ENCODE measurements at places on chromosomes 1 and 21.

GRCh38 chr1:17563494-17564281 lies 24.2 kb downstream of the ARHGEF10L start:
- no peak for DNase-seq

- DNase-seq: no peak
Observed at GRCh38 chr21:31943561-31943960, 70.7 kb downstream of the HUNK start.

- DNase-seq: no peak
Observed at GRCh38 chr21:15874615-15875014, 144.8 kb downstream of the USP25 start.

- no peak for DNase-seq
Observed at GRCh38 chr1:28322194-28322593, 6.6 kb upstream of the MED18 start.

- DNase-seq: no peak
Observed at GRCh38 chr1:216193839-216194443, 229.3 kb downstream of the USH2A start.

DNA sequence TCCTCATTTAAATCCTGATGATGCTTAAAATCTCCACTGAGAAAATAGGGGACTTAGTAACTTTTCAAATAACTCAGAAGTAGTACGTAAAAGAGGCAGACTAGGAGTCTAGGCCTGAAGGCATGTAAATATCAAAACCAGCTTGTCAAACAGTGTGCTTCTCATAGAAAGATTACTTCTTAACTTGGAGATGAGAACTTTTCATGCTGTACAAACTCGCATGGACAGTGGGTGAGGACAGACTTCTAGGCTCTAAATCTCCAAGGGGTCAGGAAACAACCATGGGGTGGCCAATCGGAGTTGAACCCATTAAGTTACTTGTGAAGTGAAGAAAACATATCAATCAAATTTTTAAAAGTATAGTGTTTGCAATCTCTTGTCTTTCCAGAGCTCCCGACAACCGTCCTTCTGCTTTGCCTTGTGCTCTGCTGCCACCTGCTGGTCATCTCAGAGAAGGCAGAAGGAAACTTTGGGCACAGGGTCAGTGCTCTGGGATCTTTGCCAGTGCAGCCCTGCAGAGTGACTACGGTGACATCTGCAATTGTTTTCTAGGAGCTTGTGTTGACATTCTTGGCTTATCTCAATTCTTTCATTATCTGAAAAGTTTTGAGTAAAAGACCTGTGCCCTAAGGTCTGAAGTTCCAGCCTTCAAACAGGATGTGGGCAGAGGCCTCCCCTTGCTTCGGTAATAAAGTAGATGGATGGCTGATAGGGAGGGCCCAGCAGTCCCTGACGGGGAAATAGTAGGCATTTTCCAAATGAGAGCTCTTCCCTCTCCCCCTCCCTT lies 105.1 kb upstream of the PDE4B start:
- peak; percentile 87 for DNase-seq

DNA sequence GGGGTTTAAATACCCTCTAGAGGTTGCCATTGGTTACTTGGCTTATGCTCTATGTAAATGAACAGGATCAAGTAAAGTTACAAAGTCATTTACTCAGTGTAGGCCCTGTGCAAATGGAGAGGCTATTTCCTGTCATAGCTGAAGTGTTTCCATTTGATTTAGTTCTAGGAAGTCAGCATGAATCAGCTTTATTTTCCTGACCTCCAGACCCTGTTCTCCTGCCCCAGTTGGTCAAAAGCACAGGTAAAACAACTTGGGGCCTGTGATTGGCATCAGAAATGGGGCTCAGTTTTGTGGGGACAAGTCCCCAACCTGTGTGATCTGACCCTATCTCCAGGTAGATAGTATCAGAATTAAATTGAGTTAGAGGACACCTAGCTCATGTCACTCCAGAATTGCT lies 239.9 kb downstream of the HHAT start:
- DNase-seq: no peak

DNA sequence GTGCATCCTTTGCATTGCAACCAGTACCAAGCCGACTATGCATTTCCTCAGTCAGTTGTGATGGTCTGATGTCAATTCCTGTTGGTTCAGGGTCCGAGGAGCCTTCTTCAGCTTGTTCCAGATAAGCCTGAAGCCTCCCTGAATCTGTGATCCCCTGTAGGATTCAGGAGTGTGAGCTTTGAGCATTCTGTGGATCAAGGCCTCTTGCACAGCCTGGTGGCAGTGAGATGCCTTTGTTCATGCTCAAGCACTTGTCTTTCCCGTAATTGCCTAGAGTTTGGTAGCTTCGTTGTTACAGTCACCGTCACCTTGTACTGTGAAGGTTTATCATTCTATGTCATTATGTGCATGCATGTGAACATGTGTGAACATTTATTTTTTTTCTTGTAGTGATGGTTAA lies 103.5 kb downstream of the PBX1 start:
- no peak for DNase-seq

GRCh38 chr21:44738621-44739020 lies 27.2 kb upstream of the TSPEAR start:
- no peak for DNase-seq

GRCh38 chr21:31184876-31185275 lies 146.6 kb upstream of the KRTAP19-8 start:
- DNase-seq: no peak

DNA sequence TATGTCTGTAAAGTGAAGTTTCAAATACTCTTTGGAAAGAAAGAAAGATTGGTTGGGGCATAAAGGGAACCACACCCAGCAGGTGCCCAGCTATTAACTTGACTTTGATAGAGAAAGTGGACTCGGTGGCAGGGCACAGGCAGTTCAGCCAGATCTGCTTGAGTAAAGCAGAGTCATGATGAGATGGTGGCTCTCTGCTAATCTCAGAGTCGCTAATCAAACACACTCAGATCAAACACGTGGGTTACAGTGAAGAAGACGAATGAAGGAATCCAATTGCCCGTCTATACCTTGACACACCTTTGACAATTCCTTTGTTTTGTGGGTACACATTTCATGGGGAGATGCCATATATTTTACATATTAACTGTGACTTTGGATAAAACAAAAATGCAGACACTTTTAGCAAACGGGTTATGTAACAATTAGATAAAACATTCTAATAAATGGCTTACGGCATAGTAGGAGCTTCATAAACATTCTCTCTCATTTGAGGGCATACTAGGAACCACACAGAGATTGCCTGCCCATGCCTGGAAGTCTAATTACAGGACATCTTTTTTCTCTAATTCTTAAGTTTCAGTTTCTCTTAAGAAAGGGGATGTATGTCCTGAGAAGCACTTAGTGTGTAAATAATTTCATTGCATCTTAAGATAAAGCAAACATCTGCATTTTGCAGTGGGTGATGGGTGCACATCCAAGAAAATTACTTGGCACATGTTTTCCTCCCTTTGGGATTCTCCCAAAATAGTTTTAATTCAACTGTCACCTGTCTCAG lies 7.2 kb downstream of the CBR1 start:
- DNase-seq: peak; percentile 41

- no peak for DNase-seq
Observed at GRCh38 chr1:207985996-207986395, 75.1 kb upstream of the CD34 start.

DNA sequence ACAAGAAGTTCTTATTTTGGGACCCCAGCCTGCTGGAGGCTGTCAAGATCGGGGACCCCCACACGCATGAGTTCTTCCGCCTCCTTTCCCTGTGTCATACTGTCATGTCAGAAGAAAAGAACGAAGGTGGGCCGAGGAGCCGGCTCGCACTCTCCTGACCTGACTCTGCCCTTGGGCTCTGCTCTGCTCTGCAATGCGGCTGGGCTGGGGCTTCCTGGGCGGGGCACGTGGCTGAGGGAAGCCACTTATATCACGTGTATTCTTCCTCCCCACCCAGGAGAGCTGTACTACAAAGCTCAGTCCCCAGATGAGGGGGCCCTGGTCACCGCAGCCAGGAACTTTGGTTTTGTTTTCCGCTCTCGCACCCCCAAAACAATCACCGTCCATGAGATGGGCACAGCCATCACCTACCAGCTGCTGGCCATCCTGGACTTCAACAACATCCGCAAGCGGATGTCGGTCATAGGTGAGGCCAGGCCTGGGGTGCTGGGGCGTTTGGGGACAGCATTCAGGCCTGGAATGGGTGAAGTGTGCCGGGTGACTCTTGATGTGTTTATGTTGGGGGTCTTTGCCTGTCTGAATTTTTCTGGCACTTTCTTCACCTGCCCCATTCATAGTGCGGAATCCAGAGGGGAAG lies 17.6 kb downstream of the ATP8B2 start:
- no peak for DNase-seq

- no peak for DNase-seq
Observed at GRCh38 chr1:214472364-214472763, 79.0 kb downstream of the PTPN14 start.

DNA sequence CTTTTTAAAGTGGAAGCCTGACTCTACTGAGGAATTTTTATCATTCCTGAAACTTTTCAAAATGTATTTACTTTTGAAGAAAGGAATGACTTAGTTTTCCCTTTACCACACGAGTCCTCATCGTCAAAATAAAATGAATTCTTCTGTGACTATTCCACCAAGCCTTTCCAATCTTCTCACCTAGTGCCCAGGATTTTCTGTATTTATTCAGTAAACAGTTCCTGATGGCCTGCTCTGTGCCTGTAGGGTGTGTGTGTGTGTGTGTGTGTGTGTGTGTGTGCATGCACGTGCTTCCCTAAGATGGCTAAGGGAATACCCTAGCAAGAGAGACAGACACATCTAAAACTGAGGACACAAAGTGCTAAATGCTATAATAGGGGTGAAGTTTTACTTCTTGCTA lies 395.0 kb upstream of the USP24 start:
- DNase-seq: no peak

DNA sequence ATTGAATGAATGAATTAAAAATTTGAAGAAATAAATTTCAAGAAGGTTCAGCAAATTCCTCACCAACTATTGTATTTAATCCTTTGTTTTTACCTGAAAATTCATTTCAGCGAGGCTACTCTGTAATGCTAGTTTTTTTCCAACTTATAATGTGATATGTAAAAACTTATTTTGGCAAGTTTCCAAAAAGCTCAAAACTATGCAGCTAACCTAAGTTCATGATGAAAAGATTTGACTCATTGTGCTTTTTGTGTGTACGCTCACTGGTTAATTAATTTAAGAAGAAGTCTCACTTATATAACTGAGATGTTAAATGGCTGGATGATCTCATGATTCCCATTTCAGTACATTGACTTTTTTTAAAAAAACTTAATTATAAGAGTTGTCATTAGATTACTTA lies 196.0 kb upstream of the SAMSN1 start:
- no peak for DNase-seq

DNA sequence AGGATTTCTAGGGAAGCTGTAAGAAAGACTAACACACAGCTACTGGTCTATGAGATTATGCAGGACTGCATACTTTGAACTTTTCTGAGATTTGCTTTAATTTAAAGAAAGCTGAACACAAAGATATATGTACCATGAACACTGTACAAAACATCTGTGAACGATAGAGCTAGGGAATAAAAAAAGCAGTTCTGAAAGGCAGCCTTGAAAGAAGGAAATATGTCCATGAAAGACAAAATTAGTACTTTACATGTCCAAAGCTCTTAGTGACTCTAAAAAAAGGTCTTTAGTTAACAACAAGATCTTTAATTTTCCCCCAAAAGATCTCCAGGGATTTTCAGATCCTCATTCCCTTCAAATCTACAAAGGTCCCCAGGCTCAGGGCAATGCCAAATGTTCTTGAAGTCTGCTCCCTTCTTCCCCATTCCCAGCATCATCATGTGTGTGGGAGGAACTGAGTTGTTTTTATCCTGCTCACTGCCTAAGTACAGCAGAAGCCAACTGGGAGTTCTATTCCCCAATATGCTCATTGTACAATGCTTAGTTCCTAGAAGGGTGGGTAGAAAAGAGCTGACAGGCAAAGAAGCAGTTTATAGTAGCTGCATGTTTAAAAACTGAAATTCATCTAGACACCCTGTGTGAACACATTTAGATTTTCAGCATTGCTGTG lies 60.1 kb upstream of the PTCH2 start:
- peak; percentile 19 for DNase-seq

- no peak for DNase-seq
Observed at GRCh38 chr21:35039595-35040289, 9.4 kb downstream of the RUNX1 start.

GRCh38 chr1:231682779-231683178 lies 56.2 kb downstream of the DISC1 start:
- no peak for DNase-seq

DNA sequence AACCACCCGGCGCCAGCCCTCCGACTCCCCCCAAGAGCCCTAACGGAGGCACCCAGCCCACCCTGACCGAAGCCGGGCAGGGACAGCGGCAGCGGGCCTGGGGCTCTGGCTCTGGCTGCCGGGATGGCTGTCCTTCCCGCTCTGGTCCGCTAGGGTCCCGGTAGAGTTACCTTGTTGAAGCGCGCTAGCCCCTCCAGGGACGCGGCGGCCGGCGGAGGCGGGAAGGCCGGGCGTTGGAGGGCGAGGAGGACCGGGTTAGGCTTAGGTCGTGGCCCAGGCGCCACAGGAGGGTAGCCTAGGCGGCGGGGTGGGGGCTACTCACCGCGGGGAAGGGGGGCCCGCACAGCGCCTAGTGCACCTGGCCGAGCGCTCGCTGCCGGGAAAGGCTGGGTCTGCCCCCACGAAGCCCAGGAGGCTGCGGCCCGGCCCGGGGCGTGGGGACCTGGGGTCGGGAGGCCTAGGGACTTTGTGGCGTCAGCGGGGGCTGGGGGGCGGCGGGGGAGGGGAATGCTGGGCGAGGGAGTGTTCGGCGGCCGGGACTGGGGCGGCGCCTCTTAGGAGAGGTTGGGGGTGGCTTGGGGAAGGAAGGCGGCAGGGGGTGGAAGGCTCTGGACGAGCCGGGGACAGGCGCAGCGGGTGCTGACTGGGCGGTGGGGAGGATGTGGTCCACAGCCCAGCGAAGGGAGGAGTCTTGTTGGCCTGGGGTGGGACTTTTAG lies at the start of gene TRIM17:
Gene TRIM17, minus strand, starts transcription at position 645 of the 717 bp plus-strand sequence. CDS start 1,789 bp downstream, outside the sequence.
- DNase-seq: no peak

DNA sequence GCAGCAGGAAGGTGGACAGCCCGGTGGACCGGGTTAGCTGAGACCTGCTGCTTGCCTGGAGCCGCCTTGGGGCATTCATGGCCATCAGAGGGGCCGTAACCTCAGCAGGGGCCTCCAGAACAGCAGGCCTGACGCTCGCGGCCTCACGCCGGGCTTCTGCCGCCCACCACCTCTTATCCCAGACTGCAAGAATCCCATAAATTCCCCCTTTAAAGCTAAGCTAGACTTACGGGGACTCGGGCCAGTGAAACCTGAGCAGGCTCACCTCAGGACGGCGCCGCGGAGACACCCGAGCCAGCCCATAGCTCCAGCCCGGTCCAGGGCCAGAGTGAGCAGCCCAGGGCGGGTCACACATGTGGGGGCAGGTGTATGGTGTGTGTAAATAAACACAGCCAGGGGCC lies 132.3 kb downstream of the GLIS1 start:
- DNase-seq: no peak

GRCh38 chr1:47814612-47815395 lies 182.4 kb downstream of the TRABD2B start:
- DNase-seq: no peak

GRCh38 chr1:11456965-11457364 lies 22.0 kb upstream of the DISP3 start:
- no peak for DNase-seq

- no peak for DNase-seq
Observed at GRCh38 chr1:8517661-8518489, 200.0 kb downstream of the SLC45A1 start.
